ENCODE measurements at places on chromosomes 7 and 10. TPM values are rescaled to one million over a fixed set of nuclear protein-coding genes. Genes with fewer than 3 reads are reported as not detected.

LRRC4 gene
- 1.2 TPM for total RNA-seq

MET gene
- 1.9 TPM for total RNA-seq

ST8SIA6 gene
- not detected for total RNA-seq

GRCh38 chr7:158327012-158327411 is 260.6 kb downstream of the PTPRN2 start:
- no peak for DNase-seq

PRKG1 gene
- total RNA-seq = not detected

PRSS37 gene
- not detected for total RNA-seq

DNA sequence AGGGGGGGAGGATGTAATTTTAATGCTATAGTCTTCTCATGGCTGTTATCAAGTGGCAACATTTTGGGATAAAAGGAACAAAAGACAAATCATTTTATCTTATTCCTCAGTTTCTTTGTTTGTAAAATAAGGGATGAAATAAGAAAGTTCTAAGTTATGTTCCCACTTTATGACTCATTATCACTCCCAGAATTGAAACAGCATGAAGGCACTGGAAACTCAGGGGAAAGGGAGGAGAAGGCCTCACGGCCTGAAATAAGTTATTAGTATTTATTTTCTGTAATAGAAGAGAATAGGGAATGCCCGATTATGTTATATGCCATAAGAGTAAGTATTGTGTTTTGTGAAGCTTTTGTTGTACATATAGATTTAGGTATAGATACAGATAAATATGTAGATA is 85.0 kb upstream of the NAMPT start:
- no peak for DNase-seq

DNA sequence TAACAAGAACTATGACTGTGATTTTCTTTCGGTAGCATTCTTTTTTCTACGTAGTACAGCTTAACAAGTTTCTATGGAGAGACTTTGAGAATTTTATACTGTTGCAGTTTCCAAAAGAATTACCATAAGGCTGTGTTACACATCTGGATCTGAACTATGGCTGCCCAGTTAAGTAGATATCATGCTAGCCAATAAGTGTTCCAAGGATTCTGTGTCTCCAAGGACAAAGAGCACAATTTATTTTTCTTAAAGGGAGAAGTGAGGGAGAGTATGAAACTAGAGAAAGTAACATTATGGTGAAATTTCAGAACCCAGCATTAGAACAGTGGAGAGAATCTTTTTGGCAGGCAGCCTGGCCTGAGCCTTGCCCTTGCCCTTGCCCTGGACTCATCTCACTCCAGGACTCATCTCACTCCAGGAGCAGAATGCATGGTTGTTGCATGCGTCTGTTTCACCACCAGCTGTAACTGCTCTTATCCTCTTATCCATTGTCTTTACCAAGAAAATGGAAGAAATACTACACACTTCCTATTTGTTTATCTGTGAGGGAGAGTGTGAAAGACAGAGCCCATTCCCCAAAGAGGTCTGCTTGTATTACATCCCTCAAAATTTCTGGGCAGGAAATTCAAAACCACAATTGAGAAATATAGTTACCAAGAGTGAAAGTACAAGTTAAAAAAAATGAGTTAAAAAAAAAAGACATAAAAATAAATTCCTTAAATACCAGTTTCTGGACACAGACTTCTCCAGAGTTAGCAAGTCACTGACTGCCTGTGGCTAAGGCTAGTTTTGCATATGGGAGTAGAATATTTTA is 1067.5 kb downstream of the NRG3 start:
- no peak for DNase-seq

DNA sequence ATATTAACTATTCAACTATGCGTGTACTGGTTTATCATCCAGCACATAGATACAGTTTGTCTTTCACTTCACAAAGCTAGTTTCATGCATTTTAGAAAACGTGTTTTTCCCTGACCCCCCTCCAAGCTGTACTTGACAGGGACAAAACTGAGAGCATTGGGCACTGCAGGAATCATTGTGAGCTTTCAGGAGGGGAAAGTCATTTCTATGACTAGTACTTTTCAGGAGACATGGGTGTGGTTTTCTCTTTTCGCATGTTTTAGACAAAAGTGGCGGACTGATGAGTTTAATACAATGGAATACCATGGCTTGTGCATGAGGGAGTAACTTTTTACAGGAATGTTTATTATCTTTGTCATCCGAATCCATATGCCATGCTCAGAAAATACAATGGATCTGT is 42.7 kb downstream of the NRG3 start:
- no peak for DNase-seq

Measured in B cell (primary cell).